ENCODE measurements at places on chromosomes 4 and X.

DNA sequence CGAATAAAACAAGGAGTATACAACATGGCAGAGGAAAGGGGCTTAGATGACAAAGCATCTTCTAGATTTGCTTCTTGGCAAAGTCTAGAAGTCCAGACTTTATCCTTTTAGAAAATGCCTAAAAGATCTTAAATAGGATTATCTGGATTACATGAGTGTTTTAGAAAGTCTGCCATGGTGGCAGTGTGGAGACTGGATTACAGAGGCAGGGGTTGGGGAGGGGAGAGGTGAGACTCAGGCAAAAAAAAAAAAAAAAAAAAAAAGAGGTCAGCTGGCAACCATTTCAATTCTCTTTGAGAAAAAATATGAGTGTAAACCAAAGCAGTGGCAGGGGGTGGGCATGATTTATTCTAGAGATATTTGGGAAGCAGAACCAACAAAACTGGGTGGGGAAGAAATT is 17.4 kb downstream of the ZNF827 start:
- DNase-seq = no peak

DNA sequence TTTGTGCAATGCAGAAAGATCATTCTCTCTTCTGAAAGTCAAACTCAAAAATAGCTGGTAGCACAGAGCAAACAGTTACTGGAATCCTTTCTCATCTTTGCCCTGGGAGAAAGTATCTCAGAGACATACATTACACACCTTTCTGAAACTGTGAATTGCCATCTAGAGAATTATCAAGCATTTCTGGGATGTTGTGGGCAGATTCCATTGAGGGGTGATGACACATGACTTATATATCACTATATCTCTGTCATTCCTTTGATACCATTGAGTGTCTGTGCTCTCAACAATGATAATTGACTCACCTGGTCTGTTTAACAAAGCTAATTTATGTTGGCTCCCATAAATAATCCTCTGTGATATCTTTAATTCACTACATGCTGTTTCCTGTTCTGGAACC is 13.0 kb downstream of the SLIT2 start:
- DNase-seq = no peak

GRCh38 chr4:179797738-179798137 is 2355.5 kb upstream of the AGA start:
- DNase-seq = no peak

- no peak for DNase-seq
Observed at GRCh38 chrX:96982161-96982560, 98.5 kb downstream of the RPA4 start.

DNA sequence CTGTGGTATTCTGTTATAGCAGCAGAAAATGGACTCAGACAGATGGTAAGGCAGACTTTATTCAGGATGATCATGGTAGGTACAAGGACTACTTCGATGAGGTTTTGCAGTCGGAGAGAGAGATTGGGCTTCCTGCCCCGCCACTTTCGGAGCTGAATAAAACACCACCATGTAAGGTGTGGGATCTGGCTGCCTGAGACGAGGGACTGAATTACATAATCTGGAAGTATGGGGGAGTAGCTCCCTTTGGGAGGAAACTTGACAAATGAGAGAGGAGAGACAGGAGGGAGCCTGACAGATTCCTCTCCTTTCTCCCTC is 255.5 kb upstream of the GATB start:
- DNase-seq = no peak

DNA sequence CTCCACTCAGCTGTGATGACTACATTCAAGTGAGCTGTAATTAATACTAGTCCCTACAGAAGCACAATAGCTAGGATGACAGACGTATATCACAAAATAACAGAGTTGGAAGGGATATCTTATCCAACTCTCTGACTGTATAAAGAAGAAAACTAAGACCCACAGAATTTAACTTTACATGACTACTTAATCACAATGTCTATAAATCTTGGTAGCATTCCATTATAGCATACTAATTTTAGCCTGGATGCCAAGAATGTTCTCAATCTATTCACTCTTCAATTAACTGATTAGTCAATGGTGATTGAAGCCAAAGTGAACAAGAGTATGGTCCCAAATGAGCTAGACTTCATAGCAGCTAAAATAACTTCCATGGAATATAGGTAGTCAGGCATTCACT is 31.2 kb downstream of the RPS6KA6 start:
- no peak for DNase-seq
